Stimulated activated CD4-positive, alpha-beta T cell treated with anti-CD3 and anti-CD28 coated beads, Interleukin-4, amount 100 ng/mL, for 4 hours (primary cell): ENCODE measurements at places on chromosomes 7 and 10.

DNA sequence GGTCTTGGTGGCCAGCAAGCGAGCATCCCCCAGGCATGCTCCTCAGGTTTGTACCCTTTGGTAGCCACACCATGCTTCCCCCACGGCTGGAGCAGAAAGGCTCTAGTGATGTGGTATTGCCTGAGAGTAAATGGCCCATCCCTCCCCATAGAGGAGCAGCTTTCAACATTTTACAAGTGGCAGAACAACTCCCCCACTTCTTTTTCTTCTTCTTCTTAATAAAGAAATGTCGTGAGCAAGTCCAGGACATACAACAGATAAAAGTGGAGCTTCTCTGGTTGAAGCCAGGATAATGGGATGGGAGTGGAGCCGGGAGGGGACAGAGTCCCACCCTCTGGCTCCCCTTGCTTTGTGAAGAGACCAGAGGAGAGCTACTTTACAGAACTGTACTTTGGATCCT, 131.5 kb downstream of the ANLN start:
- DNase-seq = no peak

GRCh38 chr10:44988957-44989585, 10.5 kb upstream of the DEPP1 start:
- no peak for DNase-seq

DNA sequence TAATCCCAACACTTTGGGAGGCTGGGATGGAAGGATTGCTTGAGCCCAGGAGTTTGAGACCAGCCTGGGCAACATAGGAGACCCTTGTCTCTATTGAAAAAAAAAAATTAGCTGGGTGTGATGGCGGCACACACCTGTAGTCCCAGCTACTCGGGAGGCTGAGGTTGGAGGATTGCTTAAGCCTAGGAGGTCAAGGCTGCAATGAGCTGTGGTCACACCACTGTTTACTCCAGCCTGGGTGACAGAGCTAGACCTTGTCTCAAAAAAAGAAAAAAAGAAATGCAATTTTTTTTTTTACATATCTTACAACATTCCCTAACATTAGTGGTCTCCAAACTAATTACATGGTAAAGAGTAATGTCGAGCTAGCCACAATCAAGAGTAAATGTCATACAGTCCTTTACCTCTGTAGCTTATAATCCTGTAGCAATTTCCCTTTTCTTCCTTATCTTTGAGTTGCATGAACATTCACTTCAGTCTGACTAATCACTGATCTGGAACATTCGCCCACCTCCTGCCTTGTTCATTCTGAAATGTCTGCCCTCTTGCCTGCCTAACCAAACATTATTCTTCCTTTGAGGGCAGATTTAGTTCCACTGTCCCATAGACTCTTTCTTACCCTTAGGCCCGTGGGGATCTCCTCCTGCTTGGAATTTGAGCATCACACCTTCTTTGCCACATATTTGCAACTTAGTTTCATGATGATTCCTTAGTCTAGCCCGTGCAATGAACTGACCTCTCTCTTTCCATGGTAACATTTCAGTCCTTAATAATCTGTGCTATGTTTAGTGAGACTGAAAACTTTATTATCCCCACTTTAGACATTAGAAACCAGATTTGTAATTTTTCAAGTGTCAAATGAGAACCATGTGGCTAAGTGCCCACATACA, 4.8 kb upstream of the VCL start:
- no peak for DNase-seq

- DNase-seq = no peak
Observed at GRCh38 chr10:78663721-78664120, 405.0 kb upstream of the ZMIZ1 start.

DNA sequence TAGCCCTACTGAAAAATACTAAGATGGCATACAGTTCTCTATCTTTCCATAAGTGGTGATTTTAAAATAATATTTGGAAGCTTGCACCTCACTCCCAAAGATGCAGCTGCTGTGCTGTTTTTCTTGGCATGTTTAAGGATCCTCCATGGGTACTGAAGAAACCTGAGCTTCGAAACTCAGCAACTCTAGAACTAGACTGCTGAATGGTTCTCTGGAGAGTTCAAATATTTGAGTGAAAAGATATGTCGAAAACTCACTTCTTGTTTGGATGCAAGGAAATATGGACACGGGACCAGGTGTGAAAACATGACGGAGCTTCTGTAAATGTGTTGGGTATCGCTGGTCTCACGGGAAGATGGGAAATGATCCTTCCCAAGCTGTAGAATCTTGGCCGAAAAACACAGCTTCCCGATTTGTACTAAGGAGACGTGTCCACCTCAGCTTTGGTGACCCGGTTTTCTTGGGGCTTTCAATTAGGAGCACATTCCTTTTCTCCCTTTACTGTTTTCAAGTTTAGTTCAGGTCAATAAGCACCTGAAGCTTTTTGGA, 543.8 kb upstream of the NRP1 start:
- no peak for DNase-seq

DNA sequence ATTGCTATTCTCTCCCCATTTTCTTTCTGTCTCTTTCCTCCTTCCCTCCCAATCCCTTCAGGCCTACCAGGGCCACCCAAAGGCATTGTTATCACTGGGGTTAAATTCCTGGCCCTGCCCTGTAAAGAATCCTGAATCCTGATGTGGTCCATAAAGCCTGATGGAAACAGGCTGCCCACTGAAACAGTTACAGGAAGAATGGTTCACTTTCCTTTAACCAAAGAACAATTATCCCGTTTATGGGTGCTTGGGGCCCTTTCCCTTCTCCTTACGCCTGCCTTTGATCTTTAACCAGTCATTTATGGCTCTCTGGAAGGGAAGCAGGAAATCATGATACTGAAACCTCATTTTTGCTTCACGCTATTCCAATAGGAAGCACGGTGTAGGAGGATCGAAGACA, 273.1 kb upstream of the NEBL start:
- DNase-seq = no peak

DNA sequence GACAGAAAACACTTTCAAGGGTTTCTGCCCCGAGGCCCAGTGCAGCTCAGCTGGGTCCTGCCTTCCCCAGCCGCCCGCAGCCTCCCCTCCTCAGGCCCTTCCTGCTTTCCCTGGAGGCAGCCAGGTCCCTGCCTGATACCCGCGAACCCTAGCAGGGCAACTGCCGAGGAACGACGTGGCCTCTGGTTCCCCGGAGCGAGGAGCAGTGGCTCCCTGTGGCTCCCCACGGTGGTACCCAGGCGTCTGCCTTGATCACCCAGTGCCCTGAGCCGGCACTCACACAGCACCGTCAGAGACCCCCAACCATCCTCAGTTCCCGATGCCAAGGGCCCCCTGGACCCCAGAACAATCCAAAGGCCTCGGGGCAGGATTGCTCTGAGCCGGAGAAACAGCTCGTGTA, 58.3 kb downstream of the CFAP46 start:
- no peak for DNase-seq

DNA sequence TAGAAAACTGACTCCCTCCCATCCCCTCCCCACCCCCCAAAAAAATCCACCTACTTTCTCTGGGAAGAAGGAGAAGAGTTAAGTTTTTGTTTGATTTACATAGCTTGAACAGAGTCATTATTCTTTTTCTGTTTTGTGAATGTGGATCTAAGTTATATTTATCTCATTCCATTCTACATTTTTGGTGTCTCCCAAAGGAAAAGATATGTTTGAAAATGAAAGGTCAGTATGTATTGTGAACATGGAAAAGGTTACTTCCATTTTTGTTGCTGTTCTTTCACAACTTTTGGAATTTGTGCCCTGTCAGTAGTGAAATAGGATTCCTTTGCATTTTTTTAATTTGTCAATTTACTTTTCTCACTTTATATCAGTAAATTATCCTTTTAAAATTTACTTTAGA, 547.9 kb downstream of the SUGCT start:
- DNase-seq = no peak

GRCh38 chr10:69650589-69651261, 20.7 kb downstream of the FAM241B start:
- no peak for DNase-seq

DNA sequence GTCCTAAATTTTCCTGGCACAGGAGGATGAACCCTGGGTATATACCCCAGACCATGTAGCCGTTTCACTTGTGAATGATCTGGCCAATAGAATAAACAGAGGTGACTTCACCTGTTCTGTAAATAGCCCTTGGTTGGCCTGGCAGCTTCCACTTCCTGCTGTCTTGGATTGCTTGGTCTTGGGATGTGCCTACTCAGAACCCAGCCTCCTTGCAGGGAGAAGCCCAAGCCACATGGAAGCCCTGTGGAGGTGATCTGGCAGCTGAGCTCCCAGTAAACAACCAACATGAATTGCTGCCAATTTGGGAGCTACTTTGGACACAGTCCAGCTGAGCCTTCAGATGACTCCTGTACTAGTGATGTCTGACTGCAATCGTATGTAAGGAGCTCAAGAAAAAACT, 4.8 kb upstream of the RAPGEF5 start:
- no peak for DNase-seq

GRCh38 chr10:118955531-118955930, 74.0 kb upstream of the NANOS1 start:
- no peak for DNase-seq

- DNase-seq = no peak
Observed at GRCh38 chr7:127114742-127115265, 137.9 kb downstream of the GRM8 start.

DNA sequence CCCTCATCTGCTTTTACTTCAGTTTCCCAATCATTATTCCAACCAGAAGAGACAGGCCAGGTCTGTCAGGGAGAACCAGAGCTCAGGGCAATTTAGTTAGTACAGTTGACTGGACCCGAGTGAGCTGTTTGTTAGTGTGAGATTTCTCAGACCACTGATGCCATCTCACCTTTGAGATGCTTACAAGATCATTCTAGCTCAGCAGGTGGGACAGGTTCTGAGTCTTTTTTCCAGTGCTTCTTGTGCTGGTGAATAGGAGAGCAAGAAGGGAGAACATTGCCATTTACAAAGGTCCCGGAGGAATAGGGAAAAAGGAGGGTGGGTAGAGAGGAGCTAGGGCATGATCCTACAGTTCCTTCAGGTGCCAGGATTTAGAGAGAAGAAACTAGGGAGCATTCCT, 112.4 kb upstream of the IFRD1 start:
- no peak for DNase-seq

DNA sequence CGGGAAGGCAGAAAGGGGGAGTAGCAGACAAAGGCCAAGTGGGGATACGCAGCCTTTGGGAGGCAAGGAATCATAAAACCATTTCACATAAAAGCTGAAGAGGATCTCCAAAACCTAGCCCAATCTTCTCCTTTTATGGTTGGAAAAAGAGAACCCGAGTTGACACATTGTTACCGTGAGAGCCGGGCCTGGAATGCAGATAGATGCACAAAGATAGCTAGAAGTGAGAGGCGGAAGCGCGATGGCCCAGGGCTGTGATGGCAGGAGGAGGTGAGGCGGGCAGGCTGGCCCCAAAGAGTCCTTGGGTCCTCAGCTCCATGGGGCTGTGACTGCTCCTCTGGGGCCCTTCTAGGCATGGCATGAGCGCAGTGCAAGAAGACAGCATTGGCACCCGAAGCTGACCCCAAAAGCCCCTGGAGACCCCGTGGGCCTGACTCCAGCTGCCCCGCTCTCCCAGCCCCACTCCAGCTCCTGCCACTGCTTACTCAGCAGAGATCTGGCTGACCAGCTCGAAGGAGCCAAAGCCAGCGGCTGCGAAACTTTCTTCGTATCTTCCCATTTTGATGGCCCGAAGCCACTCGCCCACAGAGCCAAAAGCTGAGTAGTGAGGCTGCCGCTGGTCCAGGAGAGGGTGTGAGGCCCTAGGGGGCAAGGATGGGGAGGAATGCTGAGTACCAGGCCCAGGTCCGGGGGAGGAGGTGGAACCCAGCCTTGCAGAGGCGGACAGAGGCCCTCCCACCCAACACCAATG, 22.5 kb downstream of the EPHB4 start:
- no peak for DNase-seq

DNA sequence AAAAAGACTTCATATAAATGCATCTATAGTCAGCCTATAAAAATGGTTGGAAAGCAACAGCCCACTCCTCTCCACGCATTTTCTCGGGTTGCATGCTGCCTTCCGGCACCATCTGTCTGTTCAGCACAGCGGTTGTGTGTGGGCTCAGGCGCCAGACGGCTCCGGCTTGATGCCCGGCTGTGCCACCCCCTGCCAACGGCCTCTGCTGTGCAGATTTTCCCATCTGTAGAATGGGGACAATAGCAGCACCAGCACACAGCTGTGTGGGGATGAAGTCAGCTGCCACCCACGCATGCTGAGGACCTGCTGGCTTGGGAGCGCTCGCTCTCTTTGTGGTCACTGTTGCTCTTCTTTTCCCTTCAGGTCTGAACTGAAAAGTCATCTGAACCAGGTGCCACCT, 19.5 kb downstream of the PRKAG2 start:
- no peak for DNase-seq

- DNase-seq = no peak
Observed at GRCh38 chr10:48404646-48405045, 98.2 kb downstream of the MAPK8 start.

DNA sequence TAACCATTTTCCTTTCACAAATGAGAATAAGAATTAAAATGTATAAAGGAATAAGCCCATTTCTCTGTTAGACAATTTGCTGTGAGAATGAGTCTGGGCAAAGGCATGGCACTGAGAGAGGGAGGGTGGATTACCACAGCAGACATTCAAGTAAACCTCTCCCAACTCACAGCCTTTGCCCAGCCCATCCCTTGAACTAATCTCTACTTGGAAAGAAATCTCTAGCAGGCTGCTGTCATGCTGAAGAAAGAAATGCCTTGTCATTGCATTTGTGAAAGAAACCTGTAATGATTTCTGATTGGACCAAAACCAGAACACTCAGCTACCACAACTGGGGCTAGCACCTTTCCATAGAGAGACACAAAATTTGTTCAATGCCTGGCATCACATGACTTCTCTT, 39.2 kb downstream of the CH25H start:
- no peak for DNase-seq

- no peak for DNase-seq
Observed at GRCh38 chr7:94997547-94997946, 90.2 kb downstream of the PPP1R9A start.

DNA sequence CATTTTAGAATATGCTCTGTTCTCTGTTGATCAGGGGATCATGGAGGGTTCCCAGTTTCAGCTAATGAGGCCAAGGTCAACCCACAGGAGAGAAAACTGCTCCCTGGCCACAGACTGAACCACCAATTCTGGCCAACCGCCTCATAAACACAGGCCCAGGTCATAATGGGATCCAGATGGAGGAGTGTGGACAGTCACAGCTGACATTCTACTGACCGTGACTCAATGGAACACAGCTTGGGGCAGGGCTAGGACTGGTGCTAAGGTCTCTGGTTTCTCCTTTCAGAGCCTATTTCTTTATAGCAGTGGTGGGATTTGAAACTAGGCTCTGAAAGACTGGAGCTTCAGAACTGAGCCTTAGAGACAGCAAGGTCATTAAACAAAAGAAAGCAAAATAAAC, 68.3 kb downstream of the HIPK2 start:
- no peak for DNase-seq

- DNase-seq = no peak
Observed at GRCh38 chr7:151394076-151395035, 15.5 kb downstream of the WDR86 start.

GRCh38 chr10:116766837-116767634, 24.7 kb upstream of the HSPA12A start:
- DNase-seq = no peak

DNA sequence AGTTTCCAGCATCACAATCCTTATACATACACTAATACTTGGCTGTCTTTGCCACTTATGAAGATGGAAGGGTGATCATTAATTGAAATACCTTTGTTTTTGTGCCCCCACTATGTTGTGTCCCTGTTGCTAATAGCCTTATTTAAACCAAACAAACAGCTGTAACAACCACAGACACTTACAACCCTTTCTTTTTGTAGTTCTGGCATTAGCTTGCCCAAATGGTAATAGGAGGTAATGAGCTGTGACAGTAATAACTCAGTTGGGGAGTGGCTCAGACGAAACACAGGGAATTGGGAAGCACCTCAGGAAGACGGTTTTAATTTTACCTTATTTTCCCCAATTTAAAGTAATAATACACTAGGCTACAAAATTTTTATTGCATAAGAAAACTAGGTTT, 83.4 kb downstream of the MDFIC start:
- DNase-seq = no peak
